GM04504 (cell line): ENCODE measurements at places on chromosomes 3 and 15.

GRCh38 chr15:63221346-63221745 lies 31.9 kb downstream of the RAB8B start:
- no peak for DNase-seq

DNA sequence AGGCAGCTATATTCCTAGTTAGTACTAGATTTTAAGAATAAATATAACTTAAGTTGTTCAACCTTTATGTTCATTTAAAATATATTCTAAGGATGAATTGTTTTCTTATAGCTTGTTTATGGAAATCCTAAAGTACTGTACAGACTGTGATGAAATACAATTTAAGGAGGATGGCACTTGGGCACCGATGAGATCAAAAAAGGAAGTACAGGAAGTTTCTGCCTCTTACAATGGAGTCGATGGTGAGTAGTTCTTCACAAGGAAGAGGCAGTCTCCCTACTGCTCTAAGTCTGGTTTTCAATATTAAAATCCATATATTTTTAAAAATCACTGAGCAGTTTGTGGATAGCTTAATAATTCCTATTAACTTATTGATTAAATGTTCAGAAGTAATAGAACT lies 29.6 kb downstream of the CALML4 start:
- no peak for DNase-seq

DNA sequence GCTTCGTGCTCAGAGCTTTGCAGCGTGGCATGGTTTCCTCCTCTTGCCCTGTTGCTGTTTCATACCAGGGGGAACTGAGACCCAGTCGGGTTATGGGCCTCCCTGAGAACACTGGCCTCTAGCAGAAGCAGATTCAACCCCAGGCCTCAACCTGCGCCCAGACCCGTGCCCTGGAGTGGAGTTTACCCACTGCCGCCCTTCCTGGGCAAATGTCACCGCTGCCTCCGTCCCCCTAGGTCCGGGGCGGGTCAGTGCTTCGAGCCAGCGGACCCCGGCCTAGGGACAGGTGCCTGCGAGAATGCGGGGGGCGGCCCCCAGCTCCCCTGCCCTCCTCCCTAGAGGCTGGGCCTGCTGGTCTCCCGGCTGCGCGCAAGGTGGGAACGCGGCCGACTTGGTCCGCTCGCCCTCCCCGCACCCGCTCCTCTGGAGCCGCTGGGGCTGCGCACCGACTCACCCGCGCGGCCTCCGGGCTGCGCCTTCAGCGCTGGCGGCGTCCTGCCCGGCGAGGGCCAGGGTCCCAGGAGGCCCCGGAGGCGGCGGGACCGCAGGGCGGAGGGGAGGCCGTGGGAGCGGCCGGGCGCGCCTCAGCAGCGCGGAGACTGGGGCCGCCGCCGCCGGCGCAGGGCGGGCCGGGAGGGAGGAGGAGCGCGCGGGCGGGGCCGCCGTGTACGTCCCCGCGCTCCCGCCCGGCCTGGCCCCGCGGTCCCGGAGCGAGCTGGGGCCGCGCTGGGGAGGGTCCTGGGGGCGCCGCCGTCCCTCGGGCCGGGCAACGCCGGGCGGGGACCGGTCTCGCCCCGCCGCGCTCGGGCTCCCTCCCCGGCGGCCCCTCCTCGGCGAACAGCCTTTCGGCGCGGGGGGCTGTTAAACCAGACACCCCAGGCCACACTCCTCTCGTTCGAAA lies at the start of gene PIGZ:
TSS of gene PIGZ (minus strand) at position 601 of the 901 bp plus-strand sequence. CDS start 16,802 bp downstream, outside the sequence.
- no peak for DNase-seq

GRCh38 chr15:92839696-92840095 lies 60.4 kb upstream of the CHD2 start:
- DNase-seq: no peak

- no peak for DNase-seq
Observed at GRCh38 chr3:90032980-90033641, 925.7 kb downstream of the EPHA3 start.

GRCh38 chr3:160830796-160831195 lies 74.8 kb downstream of the PPM1L start:
- DNase-seq: no peak

GRCh38 chr15:92909136-92909781 lies 9.1 kb downstream of the CHD2 start:
- DNase-seq: no peak

DNA sequence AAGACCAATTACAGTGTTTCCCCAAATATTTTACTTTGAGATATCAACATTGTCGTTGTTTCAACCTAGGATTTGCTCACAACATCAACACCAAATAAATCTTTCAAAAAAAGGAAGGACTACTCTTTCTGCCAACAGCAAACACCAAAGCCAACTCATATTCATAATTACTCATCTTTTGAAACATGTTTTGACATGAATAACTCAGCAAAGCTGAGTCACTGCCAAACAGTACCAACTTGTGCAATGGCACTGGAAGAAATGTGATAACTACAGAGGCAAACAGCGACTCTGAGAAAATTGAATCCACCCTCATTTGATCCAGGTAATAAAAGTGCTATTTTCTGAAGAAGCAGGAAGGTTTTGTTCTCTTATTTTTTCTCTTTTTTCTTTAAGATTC lies 67.2 kb downstream of the PEX5L start:
- DNase-seq: no peak

GRCh38 chr3:189626286-189626685 lies 4.9 kb upstream of the TP63 start:
- DNase-seq: no peak

DNA sequence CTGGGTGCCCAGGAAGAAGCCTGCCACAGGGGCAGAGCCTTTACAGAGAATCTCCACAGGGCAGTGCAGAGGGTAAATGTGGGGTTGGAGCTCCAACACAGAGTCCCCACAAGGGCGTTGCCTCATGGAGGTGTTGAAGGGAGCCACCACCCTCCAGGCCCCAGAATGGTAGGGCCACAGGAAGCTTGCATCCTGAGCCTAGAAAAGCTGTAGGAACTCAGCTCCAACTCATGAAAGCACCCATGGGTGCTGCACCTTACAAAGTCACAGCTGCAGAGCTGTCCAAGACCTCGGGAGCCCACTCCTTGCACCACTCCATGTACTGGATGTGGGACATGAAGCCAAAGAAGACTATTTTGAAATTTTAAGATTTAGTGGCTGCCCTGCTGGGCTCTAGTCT lies 73.3 kb upstream of the KCNH8 start:
- no peak for DNase-seq

GRCh38 chr3:4852780-4853748 lies 126.2 kb upstream of the BHLHE40 start:
- DNase-seq: no peak

GRCh38 chr15:61974118-61974517 lies 86.1 kb downstream of the VPS13C start:
- DNase-seq: no peak

DNA sequence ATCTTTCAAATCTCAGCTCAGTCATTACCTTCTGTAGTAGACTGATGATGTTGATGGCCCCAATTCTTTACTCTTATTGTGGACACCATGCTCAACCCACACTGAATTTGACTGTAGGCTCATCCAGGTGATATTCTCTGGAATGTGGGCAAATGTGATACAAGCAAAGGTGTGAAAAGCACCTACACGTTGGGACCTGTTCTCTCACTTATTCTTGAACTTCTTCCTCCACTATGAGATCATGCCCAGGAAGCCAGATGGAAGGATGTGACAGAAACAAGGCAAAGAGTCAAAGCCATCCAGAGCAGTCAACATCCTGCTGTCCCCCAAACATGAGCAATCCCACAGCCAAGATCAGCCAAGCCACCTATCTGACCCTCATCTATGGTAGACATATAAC lies 471.2 kb upstream of the UBE2E2 start:
- no peak for DNase-seq

- no peak for DNase-seq
Observed at GRCh38 chr15:56538901-56539545, 74.1 kb upstream of the MNS1 start.

GRCh38 chr3:33041909-33042308 lies 55.0 kb downstream of the GLB1 start:
- no peak for DNase-seq

DNA sequence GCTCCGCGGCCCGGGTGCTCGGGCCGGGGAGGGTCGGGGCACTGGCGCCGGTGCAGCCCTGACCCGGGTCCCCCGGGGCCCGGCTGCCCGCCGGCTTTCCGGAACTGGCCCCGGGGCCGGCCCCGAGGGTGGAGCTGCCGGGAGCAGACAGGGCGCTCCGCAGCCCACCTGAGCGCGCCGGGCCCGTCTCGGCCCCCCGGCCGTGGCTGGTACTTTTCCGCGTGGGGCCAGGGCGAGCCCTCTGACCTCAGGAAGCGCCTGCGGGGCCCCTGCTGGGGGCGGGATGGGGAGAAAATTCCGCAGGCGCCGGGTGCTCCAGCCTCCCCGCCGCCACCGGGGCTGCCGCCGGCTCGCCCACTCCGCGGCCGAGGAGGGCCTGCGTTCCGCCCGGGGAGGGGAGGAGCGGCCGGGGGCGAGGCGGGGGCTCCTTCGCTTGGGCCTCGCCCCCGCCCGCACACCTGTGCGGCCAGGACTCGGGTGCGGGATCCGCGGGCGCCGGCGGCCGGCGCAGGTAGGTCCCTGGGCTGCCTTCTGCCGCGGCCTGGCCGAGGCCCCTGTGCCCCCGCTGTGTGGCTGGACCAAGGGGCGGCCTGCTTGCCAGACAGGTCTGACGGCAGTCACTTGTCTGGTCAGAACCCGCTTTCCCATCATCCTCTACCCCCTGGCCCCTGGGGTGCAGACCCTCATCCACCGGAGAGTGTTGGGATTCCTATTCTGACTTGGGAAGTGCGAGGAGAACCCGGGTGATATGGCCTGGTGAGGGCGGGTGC lies 3.5 kb downstream of the FURIN start:
- no peak for DNase-seq

- DNase-seq: no peak
Observed at GRCh38 chr3:41608347-41608746, 353.6 kb downstream of the ULK4 start.

GRCh38 chr3:99521551-99521950 lies 116.8 kb upstream of the COL8A1 start:
- no peak for DNase-seq

GRCh38 chr3:52188556-52188955 lies 9.4 kb upstream of the ALAS1 start:
- no peak for DNase-seq

GRCh38 chr3:64093825-64094712 lies 70.8 kb upstream of the PSMD6 start:
- no peak for DNase-seq

DNA sequence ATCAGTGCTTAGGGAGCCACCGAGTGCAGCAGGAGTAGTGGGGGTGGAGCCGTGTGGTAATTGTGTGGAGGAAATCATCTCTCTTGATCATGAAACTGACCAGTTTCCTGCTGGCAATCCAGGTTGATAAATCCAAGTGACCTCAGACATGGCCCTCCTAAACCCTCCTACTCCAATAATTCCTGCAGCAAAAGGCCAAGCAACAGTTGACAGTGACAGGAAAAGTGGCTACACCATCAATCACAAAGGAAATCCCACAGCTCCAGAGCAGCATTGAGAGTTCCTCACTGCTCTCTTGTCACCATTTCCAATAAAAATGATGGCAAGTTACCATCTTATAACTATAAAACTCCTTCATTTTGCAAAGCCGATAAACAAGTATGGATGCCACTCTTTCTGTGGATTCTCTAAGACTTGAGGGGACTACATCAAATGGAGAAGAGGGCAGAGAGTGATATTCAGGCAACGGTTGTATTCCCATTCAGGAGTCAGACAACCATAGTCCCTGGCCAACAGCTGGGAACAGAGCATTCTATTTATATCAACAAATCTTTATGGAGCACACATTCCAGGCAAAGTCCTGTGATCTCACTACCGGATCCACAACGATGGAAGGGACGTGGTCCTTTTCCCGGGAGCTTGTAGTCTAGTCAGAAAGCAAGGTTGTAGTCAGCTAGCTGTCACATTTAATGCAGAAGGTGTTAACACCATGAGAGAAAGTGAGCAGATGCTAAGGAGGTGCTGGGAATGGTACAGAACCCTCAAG lies 312.5 kb upstream of the CTNNB1 start:
- DNase-seq: no peak

- no peak for DNase-seq
Observed at GRCh38 chr15:99244306-99244705, 5.1 kb downstream of the TTC23 start.

DNA sequence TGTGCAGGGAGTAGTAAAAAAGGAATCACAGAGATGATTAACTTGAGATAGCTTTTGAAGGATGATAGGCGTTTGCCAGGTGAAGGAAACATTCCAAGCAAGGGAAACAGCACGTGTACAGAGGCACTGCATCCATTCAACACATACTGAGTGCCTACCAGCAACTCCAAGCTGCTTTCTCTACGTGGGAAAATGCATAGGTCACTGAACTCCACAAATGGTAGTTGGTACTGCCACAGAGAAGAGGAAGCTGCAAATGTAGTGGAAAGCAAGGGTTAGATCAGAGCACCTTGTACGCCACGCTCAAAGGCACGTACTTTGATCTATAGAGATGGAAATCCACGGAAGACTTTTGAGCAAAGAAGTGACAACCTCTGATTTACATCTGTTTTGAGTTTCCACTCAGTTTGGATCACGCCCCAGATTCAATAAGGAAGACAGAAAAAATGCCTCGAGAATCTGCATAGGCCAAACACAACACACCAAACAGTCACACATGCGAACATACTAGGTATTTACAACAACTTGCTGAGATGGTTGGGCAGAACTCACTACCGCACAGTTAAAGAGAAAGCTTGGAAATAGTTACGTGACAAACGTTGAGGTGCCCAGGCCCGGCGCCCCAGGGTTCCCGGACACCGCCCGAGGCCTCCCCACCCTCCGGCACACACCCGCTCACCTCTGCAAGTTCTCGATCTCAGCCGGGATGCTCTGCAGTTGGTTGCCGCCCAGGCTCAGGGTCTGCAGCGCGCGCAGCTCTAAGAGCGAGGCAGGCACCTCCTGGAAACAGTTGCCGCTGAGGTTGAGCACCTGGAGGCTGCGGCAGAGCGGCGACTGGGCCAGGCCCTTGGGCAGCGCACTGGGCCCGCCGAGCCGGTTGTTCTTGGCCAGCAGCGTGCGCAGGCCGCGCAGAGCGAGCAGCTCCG lies 826 bp downstream of the LRRC58 start:
- no peak for DNase-seq

DNA sequence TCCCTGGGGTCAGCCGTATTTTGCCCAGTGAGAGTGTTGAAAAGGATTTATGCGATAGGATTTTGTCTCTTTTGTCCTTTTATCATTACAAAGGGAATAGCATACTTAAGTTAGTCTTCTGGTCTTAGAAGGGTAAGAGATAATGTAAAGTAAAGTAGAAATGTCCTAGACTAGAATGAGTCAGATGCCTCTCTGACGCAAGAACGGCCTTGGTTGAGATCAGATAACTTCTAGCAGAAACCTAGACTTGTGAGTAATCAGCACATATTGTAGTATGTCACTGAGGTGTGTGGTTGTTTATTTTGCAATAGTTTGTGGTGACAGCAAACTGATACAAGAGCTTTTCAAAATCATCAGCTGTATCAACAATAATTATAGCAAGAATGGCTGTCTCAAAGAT lies 866.1 kb downstream of the NSUN3 start:
- DNase-seq: no peak

GRCh38 chr3:58164906-58165821 lies 45.6 kb downstream of the DNASE1L3 start:
- DNase-seq: no peak

GRCh38 chr3:73552700-73553099 lies 72.0 kb downstream of the PDZRN3 start:
- no peak for DNase-seq
